Glomerular endothelial cell (primary cell): ENCODE measurements at places on chromosomes 2 and 18.

GRCh38 chr2:232336981-232337720, 41.4 kb upstream of the ALPP start:
- no peak for DNase-seq

- no peak for DNase-seq
These were observed 58.6 kb downstream of the LPIN1 start for GRCh38 chr2:11805024-11805423.

DNA sequence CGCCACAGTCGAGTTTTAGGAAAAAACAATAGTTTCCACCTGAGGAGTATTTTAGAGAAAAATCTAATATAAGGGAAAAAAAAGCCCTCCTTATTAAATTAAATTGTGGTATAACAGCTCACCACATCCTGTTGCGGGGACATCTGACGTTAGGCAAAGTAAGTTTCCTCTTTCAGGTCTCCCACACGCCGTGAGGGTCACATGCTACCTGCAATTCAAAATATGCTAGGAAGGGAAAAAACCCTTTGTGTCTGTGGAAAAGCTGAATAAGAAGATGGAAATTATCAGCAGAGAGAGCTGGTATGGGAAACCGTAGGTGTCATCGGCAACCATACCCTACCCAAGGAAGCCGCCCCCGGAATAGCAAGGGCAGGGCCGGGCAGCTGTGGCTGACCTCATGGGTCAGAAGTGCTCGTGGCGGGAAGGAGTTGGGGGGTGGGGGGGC, 128.0 kb downstream of the NFATC1 start:
- DNase-seq = no peak

DNA sequence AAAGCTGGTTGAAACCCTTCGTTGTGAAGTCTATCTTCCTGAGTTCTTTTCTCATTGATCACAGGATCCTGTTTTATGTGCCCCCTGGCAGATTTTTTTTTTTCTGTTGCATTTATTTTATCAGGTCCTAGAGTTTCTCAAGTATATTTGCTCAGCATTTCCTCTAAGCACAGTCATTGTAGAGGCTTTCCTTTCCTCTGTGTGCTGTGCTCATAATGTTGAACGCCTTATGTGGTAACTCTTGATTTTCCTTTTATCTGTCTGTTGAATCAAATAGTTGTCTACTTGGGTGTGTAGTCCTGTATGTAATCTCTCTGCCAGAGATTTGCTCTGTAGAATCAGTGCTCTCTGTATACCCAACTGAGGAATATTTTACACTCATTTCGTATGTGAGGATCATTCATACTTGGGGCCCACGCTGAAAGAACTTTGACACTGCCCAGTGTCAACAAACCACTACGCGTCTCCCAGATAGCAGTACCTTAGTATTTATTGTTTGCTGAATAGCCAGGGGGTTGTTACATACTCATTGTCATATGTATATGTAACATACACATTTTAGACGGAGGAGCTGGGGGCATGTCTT, 118.2 kb downstream of the CTNNA2 start:
- DNase-seq = no peak

DNA sequence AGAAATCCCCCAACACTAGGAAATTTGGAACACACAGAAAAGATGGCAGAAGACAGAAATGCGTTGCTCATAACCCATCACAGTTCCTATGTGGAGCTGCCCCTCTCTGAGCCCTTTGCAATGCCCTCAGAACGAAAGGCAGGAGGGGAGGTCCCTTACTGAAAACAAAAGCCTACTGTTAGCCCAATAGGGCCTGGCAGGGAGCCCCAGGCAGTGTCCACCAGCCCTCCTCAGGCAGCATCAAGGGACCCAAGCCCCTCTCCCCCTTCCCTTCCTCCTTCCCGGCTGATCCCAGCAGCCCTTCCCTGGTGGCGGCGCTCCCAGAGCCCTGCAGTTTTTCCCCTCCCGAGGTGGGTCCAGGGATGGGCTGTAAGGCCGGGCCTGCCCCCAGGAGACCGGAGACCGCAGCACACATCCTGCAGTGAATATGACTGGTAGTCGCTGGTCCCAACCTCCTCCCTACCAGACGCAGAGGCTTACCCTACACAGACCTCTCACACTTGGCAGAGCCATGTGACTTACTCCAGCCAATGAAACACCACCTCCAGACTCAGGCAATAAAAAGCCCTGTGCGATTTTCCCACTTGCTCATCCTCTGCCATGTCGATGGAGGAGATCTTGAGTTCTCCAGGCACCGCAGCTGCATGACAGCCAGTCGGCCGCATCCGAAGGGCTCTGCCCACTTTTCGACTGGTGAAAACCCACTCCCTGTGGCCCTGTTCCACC, 19.4 kb upstream of the DUSP2 start:
- no peak for DNase-seq

DNA sequence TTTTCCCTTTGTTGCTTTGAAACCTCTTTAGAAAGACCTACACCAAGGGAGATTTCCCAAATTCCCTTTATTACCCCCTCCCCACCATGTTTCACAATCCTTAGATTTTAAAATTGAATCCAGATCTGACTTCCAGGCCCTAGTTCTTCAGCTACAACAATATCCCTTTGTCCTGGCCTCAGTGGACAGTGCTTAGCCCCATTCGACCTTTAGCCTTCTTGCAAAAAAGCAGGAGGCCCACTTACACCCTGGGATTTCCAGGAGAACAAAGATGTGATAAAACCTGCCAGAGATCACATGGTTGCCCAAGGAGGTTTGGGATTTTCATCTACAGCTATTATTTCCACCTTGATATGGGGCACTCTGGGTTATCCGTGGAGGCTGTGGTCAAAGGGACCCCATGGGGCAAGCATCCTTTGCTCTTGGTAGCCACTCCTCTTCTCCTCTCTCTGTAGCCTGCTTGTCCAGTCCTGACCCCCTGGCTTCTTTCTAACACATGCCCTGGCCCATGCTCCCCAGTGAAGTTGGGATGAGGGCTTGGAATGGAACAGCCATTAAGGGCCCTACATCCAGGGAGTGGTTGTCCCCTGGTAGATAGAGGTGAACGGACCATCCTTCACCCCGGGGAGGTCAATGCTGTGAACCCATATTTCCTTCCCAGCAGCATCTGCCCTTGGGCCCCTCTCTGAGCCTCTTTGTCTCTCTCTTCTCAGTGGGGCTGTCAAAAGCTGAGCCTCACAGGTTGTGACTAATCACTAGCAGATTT, 267.4 kb downstream of the DYSF start:
- DNase-seq = no peak

- DNase-seq = no peak
These were observed 783 bp upstream of the TXNL4A start for GRCh38 chr18:79989195-79989497.

- no peak for DNase-seq
These were observed 353 bp upstream of the SULT1C4 start for GRCh38 chr2:108377401-108377800.

DNA sequence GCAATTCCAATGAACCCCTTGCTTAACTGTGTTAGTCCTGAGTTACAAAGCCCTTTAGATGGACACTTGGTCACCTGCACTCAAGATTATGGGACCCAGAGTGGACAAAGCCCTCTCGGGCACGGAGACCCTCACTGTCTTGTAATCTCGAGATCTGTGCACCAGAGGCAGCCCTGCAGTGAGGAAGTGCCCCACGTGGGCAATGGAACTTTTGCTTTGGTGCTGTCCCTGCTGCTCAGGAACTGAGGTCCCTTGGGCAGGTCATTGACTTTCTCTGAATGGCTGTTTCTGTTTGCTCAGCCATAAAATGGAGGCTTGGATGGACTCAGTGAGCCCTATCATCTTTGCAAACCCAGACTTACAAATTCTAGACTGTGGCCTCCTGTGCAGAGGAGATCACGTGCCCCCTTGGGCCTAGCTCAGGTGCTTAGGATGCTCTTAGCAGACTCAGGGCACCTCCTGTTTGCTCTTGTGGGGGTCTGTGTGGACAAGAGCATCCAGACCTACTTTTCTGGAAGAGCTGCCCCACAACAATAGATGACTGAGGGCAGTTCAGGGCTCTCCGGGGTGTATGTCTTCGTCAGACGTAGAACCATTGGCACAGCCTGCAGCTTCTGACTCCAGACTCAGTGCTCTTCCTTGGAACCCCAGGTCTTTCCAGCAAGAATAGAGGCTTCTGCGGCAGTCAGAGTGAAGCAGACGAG, 94.5 kb upstream of the HS6ST1 start:
- DNase-seq = no peak
